ENCODE measurements at places on chromosomes 1 and 21.

- DNase-seq: no peak
Measured at GRCh38 chr1:65791396-65791795, 1.3 kb upstream of the PDE4B start.

DNA sequence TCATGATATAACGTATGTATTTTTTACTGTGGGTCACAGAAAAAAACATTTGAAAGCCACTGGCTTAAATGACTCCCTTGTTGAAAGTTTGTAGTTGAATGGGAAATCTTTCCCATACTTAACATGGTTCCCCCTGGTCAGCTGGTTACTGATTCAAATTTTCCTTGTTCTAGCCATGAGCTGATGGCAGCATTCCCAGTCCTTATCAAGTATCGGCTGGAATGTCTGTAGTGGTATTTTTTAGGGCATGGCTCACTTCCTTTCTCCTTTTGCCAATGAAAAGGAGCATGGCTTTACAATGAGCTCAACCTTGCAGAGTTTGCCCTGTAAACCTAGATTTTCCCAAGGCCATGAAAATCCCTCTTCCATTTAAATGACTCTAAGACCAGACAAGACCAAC, 55.7 kb downstream of the GIPC2 start:
- no peak for DNase-seq

- peak; percentile 82 for DNase-seq
Measured at GRCh38 chr1:13642306-13643004, 57.5 kb upstream of the PRDM2 start.

DNA sequence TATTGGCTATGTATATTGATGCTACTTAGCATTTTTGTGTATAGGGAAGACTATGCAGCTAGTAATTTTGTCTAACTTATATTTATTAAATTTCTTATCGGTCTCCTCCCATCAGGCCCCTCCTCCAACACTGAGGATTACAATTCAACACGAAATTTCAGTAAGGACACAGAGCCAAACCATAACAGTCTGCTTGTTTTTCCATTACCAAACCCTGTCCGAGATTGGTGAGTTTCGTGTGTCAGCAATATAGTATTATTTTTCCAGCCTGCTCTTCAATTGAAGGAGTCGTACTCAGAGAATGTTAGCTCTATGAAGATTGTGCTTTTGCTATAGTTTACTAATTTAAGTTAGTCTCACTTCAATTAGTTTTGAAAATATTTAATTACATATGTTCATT, 1495.3 kb downstream of the MRPL39 start:
- DNase-seq: no peak

DNA sequence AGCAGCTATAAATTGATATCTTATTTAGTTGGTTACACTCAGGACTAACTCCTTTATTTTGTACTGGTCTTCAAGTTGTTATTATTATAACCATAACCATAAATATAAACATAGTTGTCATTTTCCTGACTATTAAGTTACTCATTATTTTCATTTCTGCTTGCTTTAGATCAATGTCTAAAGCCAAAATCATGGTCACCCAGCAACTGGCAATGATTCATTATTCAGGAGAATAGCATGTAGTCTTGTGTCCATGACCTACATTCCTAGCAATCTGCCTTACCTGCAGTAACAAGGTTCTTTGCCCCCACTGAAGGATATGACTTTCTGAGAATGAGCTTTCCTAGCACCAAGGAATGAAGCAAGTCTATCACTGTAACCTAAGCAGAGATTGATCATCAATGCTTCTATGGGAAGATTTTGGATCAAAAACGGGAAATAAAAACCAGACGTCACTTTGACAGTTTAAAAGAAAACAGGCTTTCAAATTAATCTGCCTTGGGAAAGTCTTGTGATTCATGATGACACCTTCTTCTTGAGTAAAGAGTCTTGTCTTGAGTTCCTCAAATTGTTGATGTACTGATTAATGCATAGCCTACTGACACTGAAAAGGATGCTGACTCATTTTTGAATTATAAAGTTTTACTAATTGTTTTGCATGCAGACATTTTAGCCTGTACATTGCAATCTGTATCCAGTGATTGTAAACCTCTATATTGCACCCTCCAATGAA, 203.3 kb upstream of the IVNS1ABP start:
- no peak for DNase-seq

GRCh38 chr1:180482425-180483275, 19.7 kb downstream of the ACBD6 start:
- DNase-seq: peak; percentile 72

DNA sequence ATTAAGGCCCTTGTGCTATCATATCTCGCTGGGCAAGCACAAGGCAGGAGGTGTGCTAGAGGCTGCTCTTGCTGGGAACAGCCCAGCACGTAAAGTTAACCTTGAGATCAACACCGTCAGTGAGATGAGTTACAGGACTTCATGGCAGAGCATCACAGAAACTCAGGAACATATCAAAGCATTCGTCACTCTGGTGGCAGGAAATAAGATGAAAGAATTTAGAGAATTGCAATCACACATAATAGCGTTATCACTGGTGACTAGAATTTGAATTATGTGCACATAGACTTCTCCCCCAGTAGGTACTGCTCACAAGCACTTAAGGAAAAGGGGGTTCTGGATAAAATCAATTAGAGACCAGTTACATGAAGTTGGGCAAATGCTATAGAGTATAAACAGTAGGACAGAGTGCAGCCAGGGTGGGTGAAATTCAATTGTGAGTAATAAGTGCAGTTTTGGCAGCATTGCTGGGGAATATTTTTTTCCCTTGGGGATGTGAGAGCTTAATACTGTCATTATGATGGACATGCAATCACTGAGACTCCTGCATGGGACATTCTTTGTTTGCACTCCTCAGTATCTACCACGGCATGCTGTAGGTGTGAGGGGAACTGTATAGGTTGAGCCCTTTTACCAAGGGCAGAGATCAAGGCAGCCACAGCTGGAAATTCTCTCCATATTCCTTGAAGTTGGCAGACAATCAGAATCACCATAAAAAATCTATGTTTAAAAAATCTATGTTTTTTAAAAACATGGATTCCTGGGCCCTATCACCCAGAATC, 44.2 kb upstream of the ARHGAP29 start:
- no peak for DNase-seq

DNA sequence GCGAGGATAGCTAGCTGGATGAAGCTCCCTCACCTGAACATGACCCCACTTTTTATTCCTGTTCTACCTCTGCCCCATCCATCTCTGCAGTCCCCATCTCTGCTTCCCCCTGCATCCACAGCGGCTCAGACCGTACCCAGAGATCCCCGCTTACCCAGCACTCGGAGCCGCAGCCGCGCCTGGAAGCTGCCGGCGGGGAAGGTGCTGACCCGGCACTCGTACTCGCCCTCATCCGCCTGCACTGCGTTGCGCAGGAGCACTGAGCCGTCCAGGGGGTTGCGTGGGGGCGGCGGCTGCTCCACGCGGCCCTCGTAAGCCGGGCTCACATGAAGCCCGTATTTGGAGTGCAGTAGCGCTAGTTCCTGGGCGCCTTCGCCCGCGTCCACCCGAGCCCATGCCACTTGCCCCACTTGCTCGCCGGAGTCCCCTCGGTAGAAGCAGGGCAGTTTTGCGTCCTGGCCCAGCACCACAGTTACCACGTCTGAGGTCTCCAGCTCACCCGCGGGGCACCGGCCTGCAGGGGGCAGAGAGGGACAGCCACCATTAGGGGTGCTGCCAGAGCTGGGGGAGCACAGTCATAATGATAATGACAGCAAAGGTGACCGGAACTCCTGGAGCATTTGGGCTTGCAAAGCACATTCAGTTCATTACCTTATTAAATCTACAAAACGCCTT, 9.8 kb downstream of the NECTIN4 start:
- DNase-seq: no peak

GRCh38 chr1:204563307-204563706, 47.1 kb downstream of the MDM4 start:
- no peak for DNase-seq

- no peak for DNase-seq
Measured at GRCh38 chr1:233229288-233229687, 66.2 kb downstream of the PCNX2 start.

DNA sequence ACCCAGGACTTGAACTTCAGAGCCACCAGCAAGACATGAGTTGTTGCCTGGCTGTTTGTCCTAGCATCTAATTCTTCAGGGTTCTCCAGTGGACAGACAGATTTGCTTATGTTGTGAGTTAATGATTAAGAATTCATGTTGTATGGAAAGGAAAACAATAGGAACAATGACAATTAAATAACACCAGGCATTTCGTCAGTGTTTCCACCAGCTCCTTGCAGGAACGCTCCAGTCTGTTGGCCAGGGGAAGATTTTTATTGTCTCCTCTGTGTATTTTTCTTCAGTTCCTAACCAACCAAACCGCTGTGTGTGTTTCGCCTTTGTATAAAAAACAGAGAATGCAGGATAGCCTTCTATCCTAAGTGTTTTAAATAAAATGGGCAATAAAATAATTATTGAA, 64.4 kb upstream of the PTGFR start:
- no peak for DNase-seq

DNA sequence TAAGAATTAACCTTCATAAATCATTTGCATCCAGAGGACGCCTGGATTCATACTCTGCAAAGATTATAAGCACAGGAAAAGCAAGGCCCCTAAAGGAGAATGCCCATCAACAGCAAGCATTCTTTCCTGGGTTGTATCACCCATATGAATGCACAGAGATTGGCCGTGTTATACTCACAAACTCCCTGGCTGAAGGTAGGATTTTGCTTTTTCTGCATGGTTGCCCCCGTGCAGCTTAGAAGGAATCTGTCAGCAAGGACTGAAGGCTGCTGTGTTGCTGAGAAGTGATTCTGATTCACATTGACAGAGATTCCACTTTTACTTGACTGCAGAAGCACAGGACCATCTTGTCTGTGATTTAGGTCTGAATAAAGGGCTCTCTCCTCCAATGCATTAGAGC, 283.0 kb downstream of the LRRIQ3 start:
- no peak for DNase-seq

DNA sequence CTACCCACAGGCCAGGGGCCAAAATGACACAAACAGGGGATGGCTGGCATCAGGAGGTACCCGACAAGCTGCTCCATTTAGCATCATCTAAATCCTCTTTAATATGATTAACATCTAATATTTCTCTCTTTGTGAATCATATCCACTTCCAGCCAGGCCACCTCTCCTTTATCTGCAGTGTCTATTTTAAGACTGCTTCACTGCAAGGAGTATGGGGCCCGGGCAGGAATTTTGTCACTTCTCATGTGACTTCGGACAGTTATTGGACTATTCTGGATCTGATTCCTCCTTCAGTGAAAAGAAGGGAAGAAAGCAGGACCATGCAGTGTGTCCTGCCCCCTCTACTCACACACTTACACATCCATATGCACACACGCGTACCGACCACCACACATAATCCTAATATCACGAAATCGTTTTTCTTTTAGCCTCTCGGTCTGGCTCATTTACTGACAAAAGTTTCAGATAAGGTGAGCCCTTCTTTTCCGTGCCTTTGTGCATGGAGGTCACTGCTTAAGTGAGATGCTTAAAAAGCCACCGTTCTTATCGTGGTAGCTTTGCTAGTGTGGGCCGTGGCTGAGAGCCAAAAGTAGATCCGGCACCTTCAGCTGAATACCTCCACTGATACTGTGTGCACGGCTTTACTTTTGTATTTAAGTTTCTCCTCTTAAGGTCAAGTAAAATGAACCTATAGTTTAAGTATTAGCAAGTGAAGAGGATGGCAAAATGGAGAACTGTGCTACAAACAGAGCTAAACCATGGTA, 26.0 kb downstream of the PROX1 start:
- no peak for DNase-seq

DNA sequence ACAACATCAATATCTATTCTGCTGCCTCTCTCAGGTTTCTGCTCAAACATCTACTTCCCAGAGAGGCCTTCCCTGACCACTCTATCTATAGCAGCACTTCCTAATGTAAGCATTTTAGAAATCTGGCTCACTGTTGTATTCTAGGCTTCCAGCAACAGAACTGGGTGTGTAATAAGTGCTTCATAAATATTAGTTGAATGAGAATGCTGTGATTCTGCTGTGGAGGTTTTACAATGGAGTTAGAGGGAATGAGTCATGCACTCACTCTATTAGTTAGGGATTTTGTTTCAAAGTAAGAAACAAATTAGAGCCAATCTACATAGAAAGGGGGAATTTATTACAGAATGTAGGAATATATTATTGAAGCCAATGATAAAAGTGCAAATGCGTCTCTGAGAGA, 38.6 kb upstream of the SLC35F3 start:
- DNase-seq: no peak

DNA sequence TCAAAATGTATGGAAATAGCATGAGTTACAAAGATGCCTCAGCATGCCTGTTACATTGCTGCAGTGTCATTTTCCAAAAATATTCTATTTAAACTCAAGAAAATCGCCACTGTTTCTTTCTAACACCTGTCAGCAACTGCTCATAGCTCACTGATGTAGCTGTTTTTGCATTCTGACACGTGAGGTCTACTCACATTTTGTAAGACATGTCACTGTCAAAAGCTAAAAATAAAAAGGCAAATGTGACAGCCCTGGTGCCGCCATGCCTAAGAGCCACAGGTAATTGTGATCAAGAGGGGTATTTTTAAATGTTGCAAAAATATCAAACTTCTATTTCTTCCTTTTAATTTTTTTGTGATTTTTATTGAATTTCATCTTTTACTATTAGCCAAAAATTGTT, 556.2 kb upstream of the TMPRSS15 start:
- no peak for DNase-seq

GRCh38 chr1:228358764-228359612, 47.6 kb downstream of the TRIM11 start:
- DNase-seq: no peak

DNA sequence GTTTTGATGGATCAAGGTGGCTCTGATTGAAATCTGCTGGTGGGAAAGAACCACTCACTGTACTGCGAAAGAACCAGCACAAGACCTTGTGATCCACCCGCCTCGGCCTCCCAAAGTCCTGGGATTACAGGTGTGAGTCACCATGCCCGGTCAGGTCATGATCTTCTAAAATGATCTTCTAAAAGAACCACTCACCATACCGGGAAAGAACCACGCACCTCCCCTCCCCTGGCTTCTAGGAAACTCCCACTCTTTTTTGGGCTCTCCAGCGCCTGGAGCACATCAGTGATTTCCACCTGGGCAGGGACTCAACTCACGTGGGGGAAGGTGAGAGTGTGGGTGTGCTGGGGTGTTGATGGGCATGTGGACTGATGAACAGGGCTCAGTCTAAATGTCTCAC, 7.9 kb upstream of the RAB7B start:
- no peak for DNase-seq

GRCh38 chr1:242243472-242243871, 244.6 kb upstream of the MAP1LC3C start:
- peak; percentile 14 for DNase-seq

GRCh38 chr1:209505044-209505443, 78.5 kb upstream of the CAMK1G start:
- DNase-seq: no peak

DNA sequence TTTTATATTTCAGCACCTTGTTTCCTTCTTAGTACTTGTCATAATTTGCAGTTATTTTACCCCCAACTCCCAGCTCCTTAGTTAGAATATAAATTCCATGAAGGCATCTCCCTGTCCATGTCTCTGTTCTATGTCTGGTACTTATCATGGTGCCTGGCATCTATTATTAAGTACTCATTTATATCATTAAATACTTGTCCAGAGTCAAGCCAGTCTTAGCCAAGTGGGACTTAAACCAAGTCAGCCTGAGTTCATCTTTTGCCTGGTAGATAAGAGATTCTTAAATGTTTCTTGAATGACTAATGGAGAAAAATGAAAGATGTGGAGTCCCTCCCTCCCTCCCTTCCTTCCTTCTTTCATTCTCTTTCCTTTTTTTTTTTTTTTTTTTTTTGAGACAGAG, 9.4 kb downstream of the SLC25A44 start:
- no peak for DNase-seq

- DNase-seq: no peak
Measured at GRCh38 chr1:40651138-40651857, 14.2 kb downstream of the RIMS3 start.

Measured in RPMI8226 (cell line).